ENCODE measurements at places on chromosomes 7 and 10.
A peak's percentile ranks its signal among the peaks of the same experiment; 100 is the strongest.

DNA sequence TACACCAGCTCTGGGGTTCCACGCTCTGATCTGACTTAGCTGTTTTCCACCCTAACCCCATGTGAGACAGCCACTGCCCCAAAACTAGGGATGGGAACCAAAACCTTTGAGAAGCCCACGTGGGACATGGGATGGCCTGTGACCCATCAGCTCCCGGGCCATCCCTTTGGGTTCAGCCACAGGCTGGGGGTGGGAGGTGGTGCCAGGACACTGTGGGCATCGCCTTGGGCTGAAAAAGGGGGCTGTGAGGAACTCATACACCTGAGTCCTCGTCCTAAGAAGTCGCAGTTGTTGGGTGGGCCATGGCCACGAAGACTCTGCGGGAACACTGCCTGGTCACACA, 379.1 kb downstream of the DNAJB6 start:
- no peak for DNase-seq

- DNase-seq: no peak
Measured at GRCh38 chr10:67433276-67433675, 262.7 kb downstream of the CTNNA3 start.

- DNase-seq: no peak
Measured at GRCh38 chr7:30708983-30709382, 26.7 kb upstream of the CRHR2 start.

DNA sequence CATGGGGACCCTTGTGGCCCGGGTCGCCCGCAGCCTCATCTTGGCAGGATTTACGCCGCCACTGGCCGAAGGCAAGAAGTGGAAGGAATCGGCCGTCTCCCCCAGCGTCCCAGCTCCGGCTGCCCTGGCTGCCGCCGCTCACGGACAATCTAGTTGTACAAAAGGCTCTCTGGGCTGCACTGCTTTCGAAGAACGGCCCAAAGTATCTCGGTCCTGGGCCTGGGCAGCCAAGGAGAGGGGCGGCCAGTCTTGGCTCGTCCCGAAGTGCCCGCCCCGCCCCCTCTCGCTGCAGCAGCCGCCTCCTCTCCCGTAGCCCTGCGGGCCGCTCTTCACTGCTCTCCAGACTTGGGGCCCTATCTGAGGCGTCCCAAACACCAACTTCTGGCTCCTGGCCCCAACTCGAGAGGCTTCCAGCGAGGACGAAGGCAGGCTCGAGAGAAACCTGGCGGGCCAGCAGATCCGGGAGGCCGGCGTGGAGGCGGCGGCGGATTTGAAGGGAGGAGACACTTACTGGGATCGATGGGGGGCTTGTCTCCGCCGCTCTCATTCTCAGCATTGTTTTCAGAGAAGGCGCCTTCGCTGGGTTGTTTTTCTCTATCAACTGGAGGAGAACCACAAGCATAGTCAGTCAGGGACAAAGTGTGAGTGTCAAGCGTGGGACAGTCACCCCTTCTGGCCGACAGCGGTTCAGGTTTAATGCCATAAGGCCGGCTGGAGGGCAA, 809 bp downstream of the HOXA9 start:
- DNase-seq: no peak

- DNase-seq: no peak
Measured at GRCh38 chr7:47580175-47580706, 1.7 kb downstream of the TNS3 start.

DNA sequence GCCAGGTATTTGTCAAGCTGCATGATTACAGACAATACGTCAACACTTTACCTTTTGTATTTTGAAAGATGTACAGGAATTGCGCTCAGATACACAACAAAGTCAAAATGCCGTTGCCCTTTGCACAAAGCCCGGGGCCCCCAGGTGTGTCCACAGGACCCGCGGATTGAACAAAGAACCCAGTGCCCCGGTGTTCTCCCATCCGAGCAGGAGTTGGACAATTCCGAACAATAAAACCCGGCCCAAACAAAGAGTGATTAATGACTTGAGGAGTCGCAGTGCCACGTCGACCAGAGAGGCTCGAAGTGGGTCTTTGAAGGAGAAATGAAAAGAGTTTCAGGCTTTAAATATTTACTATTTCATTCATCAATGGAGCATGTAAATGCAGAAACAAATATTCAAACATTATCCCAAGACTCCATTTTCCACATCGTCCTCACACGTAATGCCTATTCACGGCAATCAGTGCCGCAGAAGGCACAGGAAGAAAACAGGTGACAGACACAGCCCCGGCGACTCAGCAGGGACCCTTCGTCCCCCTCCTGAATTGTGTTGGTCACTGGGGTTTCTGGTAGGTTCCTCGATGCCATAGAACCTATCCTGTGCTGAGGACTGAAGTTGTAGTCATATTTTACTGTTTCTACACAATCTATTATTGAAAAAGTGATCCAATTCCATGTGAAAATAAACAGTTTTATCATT, 70.9 kb upstream of the MGMT start:
- peak; percentile 27 for DNase-seq

DNA sequence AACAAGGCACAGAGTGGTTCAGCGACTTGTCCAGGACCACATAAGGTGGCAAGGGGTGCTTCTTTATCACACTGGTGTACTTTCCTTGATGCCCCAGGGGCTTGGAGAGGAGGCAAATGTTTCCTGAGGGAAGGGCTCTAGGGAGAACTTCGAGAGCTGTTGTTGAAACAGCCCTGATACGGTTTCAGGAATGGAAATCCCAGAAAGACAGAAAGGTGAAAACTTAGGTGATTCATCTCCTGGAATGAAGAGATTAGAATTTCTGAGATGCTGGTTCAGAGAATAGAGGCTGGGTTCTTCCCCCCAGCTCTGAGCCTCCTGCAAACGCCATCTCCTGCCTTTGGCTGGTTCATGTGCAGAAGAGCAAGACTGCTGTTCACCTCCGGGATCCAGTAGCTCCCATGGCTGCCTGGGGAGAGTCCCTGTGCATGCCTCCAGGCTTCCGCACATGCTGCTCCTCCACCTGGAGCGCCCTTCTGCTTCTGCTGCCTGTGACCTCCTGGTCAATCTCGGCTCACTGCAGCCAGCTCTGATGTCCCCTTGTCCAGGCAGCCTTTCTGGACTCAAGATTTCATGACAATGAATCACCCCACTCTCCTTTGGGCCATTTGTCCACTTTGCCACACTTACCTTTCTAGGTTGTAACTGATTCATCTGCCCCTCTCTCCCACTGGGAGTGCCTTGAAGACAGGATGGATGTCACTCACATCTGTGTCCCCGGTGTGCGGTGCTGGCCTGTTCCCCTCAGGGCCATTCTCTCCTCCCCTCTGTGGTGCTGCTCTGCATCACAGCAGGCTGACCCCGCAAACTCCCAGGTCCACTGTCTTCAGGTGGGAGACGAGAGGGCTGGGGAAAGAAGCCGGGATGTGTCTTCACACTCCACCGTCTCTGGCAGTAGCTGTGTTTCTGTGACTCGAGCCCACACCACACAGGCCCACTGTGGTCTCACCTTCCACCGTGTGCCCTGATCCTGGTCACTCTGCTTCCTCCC, 3.6 kb upstream of the CDH23 start:
- DNase-seq: peak; percentile 8

DNA sequence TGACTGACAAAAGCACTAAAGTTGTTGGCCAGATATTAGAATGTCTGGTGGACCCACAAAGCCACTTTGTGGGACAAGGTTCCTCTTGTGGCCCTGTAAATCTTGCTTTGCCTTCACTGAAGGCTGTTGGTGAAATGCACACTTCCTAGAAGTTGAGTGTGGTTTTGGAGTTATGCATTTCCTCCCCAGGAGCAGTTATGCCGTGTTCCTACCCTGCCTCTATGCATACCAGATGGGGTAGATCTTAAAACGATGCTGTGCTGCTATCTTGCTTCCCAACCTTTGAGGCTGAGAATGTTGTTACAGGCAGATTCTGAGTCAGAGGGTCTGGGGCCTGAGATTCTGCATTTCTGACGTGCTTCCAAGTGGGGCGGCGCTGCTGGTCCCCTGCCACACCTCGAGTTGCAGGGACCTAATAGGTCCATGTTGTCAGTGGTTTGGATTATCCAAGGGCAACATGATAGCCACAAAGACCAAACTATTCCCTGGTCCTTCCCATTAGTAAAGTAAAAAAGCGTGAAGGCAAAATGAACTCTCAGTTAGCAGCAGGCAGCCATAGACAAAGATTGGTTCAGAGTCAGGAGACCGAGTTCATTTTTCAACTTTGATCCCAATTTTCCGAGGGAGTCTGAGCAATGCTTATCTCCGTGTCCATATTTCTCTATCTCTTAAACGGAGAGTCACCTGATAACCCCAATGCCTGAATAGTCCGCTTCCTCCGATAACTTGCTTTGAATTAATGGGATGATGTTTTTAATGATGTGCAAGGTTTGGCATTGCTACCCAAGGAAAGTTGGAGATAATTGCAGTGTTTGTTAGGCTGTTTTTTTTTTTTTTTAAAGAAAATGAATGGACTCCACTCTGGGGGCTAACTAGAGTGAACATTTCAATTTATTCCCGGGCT, 55.8 kb downstream of the CDHR3 start:
- DNase-seq: no peak

DNA sequence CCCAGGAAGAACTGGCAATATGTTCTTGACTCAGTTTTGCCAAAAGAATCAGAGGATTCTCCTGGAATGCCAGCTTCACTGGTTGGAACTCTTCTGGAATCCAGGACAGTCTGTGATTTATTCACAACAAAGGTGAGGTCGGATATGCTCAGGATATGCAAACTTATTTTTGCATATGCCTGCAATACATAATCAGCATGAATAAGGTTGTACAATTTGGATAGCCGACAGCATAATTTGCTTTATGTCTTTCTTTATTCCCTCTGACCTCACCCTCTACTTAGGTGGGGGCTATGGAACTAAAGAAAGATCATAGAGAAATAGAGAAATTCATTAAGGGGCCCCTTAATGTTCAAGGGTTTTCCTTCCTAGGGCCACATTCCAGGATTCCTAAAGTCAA, 57.6 kb upstream of the AKR1E2 start:
- no peak for DNase-seq

GRCh38 chr7:124779194-124779593, 13.6 kb upstream of the GPR37 start:
- DNase-seq: no peak

DNA sequence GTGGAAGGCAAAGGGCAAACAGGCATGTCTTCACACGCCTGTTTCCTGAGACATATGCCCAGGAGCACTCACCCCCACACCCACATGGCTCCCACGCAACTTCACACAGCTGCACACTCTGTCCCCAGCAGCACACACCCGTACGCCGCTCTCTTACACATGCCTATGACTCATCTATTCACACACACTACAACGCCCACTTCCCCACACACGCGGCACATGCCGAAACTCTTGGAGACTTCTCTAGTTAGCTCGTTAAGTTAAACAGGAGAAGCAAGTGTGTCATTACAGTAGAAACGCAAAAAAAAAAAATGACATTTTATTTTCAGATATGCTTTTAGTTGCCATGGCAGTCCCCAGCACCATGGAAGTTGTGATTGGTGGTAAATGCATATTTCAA, 6.7 kb downstream of the CALN1 start:
- DNase-seq: peak; percentile 74

DNA sequence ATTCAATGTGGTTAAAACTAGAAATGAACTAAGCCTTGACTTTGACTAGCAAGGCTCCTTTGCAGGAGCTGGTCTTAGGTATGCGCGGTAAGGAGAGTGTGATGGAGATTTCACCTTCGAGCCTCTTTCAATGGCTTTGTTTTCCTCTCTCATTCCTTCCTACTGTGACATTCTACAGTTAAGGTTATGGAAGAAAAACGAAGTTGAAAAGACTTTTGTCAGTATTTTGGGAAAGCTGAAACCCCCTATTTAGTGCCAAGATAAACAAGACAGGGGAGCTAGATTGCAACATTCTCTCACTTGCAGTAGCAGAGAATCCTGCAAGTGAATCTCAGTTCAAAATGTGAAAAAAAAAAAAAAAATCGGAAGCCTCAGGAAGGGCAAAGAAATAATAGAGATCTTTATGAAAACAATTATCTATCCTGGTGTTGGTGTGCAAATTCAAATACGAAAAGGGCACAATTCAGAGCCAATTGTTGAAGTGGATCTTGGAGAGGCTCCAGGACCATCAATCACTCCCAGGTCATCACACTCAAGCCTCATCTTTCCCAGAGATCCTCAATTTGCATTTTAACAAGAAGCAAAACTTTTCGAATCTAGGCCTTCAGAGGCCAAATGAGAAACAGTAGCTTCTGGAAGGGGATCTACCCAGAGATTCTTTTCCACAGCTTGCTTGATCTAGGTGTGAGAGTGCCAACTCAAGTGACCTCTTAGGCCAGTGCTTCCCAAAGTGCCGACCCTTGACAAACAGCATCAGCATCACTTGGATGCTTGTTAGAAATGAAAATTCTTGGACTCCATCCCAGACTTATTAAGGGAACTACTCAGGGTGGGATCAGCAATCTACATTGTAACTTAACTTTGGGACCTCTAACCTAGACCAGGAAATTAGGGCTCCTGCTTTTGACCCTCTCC, 163.8 kb downstream of the INHBA start:
- DNase-seq: no peak

DNA sequence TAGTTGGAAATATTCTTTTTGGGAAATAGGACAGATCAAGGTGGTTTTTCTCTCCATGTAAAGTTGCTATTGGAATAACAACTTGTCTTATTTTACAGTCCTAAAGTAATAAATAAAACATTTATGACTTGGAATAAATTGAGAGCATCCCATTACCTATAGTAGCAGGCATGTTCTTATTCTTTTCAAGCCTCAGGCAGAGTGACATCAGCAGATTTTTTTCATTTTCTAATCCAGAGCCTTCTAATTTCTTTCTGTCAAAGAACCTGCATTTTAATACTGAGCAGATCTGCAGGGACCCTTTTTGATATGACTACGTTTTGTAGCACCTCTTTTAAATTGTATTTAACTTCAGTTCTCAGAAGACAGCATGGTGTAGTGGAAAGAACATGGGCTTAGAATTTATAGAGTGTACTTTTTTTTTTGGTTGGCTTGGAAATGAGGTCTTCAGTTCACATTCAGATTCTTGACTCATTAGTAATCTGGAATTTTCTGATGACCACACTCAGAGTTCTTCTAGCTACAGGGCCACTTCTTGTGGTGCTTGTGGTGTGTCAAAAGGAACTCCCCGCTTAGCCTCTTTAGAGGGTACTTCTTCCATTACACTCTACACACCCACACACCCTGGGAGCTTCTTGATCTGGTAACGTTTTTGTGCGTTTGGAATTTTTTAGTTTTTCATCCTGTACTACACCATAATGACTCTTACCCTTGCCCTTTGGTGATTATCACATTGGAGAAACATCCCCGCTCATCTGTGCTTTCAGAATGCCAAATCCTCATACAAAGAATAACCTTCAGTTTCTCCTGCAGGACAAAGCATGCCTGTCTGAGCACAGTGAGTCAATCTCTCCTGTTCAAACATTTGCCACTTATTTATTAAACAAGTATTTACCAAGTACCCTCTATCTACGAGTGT, 34.6 kb downstream of the AGK start:
- DNase-seq: no peak
